Central memory CD8-positive, alpha-beta T cell (primary cell): ENCODE measurements at places on chromosomes 1 and 21.
A peak's percentile ranks its signal among the peaks of the same experiment; 100 is the strongest.

DNA sequence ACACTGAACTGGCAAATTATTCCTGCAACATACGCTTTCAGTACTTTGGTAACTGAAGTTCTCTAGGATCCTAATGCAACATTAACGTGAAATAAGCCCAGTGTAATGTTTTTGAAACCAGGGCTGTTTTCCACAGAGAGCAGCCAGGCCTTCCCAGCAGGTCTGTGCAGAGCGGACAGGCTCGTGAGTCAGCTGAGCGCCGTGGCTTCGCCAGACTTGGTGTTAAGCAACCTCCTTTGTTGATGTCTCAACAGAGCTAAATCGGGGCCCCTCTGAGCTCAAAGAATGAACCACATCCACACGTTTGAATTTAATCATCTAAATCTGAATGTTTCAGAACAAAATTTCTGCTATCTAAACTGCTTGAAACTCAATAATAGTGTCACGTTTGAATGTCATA, 181.8 kb upstream of the FMN2 start:
- no peaks in the 10 kb centered on the region for H3K36me3 ChIP-seq
- no peaks in the 10 kb centered on the region for H3K27me3 ChIP-seq
- no peak overlapping the region for H3K4me3 ChIP-seq
- H3K4me1 ChIP-seq: no peaks in the 10 kb centered on the region
- DNase-seq: no peak
- no peak overlapping the region for H3K27ac ChIP-seq

GRCh38 chr1:231683439-231684165, 57.0 kb downstream of the DISC1 start:
- no peaks in the 10 kb centered on the region for H3K36me3 ChIP-seq
- H3K27me3 ChIP-seq: no peaks in the 10 kb centered on the region
- DNase-seq: no peak
- H3K4me1 ChIP-seq: no peaks in the 10 kb centered on the region
- peak overlapping the region; percentile 25 for H3K27ac ChIP-seq

DNA sequence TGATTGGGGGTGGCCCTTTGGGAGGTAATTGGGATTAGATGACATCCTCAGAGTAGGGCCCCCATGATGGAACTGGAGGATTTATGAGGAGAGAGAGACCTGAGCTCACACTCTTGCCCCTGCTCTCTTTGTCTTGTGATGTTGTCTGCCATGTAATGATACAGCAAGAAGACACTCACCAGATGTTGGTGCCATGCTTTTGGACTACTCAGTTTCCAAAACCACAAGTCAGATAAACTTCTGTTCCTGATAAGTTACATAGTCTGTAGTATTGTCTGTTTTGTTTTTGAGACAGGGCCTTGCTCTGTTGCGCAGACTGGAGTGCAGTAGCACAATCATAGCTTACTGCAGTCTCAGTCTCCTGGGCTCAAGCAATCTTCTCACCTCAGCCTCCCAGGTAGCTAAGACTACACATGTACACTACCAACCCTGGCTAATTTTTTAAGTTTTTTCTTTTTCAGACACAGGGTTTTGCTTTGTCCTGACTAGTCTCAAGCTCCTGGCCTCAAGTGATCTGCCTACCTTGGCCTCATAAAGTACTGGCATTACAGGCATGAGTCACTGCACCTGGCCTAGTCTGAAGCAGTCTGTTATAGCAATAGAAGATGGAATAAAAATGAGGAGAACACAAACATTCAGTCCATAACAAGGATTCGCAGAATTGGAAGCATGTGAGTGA, 115.0 kb upstream of the GALNT2 start:
- DNase-seq: no peak
- H3K4me3 ChIP-seq: no peak overlapping the region
- no peaks in the 10 kb centered on the region for H3K36me3 ChIP-seq
- peaks cover 46% of the 10 kb centered on the region for H3K27me3 ChIP-seq

GRCh38 chr1:154822717-154823116, 47.4 kb downstream of the KCNN3 start:
- DNase-seq: no peak
- no peak overlapping the region for H3K4me3 ChIP-seq
- H3K4me1 ChIP-seq: peaks cover 6% of the 10 kb centered on the region
- H3K27ac ChIP-seq: no peak overlapping the region
- H3K36me3 ChIP-seq: peaks cover 1% of the 10 kb centered on the region
- H3K27me3 ChIP-seq: no peaks in the 10 kb centered on the region

- DNase-seq: peak; percentile 2
- no peak overlapping the region for H3K27ac ChIP-seq
- no peaks in the 10 kb centered on the region for H3K4me1 ChIP-seq
- H3K27me3 ChIP-seq: peaks cover 27% of the 10 kb centered on the region
- H3K36me3 ChIP-seq: no peaks in the 10 kb centered on the region
Observed at GRCh38 chr1:30034627-30035521, 688.5 kb downstream of the MATN1 start.

GRCh38 chr1:83857103-83857502, 141.8 kb downstream of the TTLL7 start:
- H3K4me3 ChIP-seq: no peak overlapping the region
- no peak for DNase-seq
- H3K36me3 ChIP-seq: no peaks in the 10 kb centered on the region
- H3K27me3 ChIP-seq: peaks cover 21% of the 10 kb centered on the region
- no peak overlapping the region for H3K27ac ChIP-seq

GRCh38 chr1:20590306-20590777, 1.4 kb downstream of the CDA start:
- H3K4me1 ChIP-seq: peaks cover 14% of the 10 kb centered on the region
- DNase-seq: no peak
- no peak overlapping the region for H3K4me3 ChIP-seq
- H3K27me3 ChIP-seq: peaks cover 92% of the 10 kb centered on the region

DNA sequence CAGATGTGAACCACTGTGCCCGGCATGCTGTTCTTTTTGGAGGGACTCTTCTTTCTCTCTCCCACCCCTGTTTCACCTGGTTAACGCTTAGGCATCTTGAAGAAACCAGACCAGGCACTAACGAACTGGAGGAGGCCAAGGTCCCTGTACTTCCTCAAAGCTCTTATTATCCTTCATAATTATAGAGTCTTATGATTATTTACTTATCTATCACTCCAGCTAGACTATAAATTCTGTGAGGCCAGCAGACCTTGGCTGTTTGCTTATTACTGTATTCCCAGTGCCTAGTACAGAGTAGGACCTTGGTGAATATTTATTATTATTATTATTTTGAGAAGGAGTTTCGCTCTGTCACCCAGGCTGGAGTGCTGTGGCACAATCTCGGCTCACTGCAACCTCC, 5.8 kb downstream of the CSF3R start:
- peaks cover 4% of the 10 kb centered on the region for H3K36me3 ChIP-seq
- H3K4me1 ChIP-seq: no peaks in the 10 kb centered on the region
- H3K27me3 ChIP-seq: peaks cover 20% of the 10 kb centered on the region
- H3K4me3 ChIP-seq: no peak overlapping the region
- no peak for DNase-seq
- no peak overlapping the region for H3K27ac ChIP-seq
